Thoracic aorta (tissue), 2 donors: ENCODE measurements at places on chromosomes 16 and 17.

DNA sequence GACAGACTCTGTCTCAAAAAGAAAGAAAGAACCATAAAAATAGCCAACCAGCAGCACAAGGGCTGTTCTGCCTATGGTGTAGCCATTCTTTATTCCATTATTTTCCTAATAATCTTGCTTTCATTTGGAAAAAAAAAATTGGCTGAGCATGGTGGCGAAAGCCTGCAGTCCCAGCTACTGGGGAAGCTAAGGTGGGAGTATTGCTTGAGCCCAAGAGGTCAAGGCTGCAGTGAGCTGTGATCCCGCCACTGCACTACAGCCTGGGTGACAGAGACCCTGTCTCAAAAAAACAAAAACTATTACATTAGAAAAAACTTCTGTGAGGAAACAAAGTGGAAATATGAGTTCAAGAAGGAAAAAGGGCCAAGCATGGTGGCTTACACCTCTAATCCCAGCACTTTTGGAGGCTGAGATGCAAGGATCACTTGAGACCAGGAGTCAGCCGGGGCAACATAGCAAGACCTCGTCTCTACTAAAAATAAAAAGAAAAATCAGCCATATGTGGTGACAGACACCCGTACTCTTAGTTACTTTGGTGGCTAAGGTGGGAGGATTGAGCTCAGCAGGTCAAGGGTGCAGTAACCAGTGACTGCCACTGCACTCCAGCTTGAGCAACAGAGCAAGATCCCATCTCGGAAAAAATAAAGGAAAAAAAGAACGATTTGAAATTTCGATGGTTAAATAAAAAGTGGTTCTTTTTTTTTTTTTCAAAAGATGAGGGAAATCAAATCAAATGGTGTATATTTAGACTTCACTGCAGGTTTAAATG, 2.5 kb downstream of the DCAKD start:
- no peak for DNase-seq

DNA sequence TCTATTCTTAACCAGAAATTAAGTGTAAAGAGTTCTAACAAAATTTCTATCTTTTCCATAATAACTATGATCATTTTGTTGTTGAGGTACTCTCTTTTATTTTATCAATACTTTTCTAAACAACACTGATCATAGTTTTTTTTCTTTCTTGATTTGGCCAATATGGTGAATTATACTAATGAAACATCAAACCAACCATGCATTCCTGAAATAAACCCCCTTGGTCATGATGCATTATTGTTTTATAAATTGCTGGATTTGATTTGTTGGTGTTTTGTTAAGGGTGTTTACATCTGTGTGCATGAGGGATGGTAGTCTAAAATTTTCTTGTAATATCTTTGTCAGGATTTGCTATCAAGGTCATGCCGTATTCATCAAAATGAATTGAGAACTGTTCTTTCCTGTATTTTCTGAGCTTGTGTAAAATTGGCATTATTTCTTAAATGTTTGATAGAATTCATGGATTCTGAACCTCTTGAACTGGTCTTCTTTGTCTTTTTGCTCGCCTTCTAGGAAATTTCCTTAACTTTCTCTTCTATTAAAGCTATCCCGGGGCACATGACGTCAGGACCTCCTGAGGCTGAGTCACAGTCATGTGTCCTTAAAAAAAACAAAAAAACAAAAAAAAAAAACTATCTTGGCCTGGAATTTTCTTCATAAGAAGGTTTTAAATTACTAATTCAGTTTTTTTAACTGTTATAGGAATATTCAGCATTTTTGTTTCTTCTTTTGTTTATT, 3.9 kb upstream of the TRIM25 start:
- no peak for DNase-seq

- no peak for DNase-seq
Measured at GRCh38 chr16:88815901-88816589, 4.3 kb upstream of the APRT start.

DNA sequence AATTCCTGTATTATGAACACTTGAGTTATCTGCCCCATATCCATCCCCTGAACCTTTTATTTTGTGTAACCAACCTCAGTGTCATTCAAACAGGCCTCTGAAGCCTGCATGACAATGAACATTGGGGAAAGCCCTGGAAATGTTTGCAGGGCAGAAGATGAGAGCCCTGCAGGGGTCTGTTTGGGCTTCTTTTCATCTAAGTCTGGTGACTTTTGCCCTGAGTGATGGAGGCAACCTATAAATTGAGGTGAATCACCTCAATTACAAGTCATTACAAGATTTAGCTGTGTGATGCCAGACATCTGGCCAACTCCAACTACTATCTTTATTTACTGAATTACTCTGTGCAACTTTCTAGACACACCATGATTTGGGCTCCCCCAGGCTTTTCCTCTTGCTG, 189.2 kb downstream of the MAF start:
- no peak for DNase-seq

DNA sequence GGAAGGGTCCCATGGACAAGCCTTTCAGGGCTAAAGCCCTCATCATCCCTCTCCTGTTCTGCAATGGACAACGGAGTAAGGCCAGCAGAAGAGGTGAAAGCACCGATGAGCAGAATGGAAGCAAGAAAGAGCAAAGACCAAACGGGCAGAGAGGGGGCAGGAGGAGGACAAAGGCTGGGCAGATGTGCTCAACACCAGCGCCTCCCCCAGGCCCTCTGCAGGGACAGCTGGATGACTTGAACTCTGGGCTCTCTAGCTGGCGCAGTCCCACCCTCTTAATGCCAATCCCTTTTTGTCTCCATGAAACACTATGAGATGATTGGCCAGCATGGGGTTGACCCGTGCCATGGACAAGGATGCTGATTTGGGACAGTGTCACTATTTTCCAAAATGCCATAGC, 22.0 kb downstream of the ACLY start:
- DNase-seq = no peak

- peak; percentile 36 for DNase-seq
Measured at GRCh38 chr17:45371414-45372324, 54.8 kb upstream of the MAP3K14 start.
